ENCODE measurements at places on chromosomes 5 and 9.
A peak's percentile ranks its signal among the peaks of the same experiment; 100 is the strongest.

- DNase-seq = no peak
Observed at GRCh38 chr9:111582888-111583287, 16.6 kb downstream of the PTGR1 start.

DNA sequence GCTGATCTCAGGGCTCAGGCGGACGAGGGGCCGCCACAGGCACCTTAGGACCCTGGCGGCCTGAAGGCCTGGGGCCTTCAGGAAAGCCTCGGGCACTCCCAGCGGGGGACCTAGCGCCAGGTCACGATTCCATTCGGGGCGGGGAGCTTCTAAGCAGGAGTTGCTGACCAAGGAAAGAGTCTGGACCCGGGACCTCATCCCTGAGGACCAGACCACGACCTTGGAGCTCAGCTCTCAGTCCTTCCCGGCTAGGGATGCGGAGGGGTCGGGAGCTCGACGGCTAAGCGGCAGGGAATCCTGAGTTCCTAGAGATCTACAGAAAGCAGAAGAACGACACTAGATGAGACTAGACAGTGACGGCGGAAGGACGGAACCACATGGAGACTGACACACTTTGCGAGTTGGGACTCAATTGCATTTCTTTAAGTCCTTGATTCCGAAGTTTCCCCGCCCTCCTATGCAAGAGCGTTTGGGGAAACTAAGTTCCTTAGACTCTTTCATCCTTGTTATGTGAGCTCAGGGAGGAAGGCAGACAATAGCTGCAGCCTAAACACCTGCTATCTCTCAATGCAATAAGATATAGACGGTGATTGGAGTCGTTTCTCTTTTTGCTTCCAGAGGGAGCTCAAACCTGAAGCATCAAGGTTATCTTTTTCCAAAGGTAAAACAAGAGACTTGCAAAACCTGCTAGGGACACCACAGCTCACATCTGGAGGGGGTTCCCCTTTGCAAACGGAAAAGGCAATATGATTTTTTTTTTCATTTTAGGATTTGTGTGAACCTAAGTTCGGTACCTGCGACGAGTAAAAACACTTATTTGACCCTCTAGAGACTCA, 9.7 kb downstream of the NR2F1-AS1 start:
- DNase-seq = no peak

DNA sequence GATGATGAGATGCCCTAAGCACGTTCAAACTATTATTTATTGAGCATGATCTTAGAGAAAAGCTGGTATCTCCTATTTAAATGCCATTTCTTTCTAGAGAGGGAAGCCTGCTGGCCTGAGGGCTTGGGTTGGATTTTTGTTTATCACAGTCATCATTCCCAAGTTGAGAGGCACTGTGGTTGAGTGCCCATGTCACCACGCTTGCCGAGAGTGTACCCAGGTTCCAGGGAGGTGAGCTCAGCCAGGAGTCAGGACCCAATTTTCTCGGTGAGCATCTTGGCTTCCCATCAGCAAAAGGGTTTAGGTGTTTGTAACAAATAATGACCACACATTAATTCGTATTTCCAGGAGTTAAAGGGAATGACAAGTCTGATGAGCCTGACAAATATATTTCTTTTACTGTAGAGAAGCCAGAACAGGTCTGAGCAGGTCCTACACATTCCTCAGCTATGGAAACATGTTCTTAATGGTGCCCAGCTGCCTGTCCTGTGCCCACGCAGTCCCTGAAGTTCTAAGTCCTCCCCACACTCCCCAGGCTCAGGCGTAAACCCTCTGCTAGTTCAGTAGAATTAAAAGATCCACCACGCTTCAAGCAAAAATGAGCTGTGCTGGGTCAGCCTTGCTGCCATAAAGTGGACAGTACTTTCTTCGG, 258.9 kb upstream of the IRX2 start:
- no peak for DNase-seq

- DNase-seq = no peak
Observed at GRCh38 chr5:67799732-67800234, 415.8 kb upstream of the PIK3R1 start.

DNA sequence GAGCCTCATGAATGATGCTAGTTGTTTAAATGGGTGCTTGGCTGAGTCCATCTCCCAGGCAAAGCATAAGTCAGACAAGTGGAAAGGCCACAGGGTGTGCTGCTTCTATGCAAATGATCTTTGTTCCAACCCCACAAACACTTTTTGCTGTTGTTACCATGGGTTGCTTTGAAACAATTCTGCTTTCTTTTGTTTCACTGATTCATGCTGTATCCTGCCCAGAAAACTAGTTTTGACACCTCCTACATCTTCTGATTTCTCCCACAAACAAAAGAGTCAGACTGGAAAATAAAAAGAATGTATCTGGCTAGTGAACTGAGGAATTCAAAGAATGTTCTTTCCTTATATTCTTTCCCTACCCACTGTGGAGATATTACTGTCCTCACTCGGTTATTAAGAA, 298.6 kb downstream of the DIRAS2 start:
- no peak for DNase-seq

- no peak for DNase-seq
Observed at GRCh38 chr9:33129886-33130881, 37.0 kb downstream of the B4GALT1 start.

DNA sequence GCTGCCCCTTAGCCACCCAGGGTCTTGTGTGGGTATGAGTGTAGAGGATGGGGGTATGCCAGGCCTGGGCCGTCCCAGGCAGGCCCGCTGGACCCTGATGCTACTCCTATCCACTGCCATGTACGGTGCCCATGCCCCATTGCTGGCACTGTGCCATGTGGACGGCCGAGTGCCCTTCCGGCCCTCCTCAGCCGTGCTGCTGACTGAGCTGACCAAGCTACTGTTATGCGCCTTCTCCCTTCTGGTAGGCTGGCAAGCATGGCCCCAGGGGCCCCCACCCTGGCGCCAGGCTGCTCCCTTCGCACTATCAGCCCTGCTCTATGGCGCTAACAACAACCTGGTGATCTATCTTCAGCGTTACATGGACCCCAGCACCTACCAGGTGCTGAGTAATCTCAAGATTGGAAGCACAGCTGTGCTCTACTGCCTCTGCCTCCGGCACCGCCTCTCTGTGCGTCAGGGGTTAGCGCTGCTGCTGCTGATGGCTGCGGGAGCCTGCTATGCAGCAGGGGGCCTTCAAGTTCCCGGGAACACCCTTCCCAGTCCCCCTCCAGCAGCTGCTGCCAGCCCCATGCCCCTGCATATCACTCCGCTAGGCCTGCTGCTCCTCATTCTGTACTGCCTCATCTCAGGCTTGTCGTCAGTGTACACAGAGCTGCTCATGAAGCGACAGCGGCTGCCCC, 2.6 kb downstream of the SLC35A4 start:
- no peak for DNase-seq

DNA sequence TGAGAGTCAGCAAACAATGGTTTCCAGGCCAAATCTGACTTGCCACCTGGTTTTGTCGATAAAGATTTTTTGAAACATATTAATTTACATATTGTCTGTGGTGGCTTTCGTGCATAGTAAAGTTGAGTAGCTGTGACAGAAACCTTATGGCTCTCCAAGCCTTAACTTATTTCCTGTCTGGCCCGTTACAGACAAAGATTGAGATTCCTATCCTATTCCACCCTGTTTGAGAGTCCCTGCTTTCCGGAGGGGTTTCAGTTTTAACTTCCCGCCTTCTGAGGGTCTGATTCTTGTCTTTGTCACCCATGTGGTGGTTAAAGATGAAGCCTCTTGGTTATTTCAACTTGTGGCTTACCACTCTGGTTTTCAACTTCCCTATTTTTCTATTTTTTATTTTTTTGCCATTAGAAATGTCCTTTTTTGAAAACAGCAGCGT, 11.4 kb downstream of the OTULIN start:
- DNase-seq = peak; percentile 47

- no peak for DNase-seq
Observed at GRCh38 chr5:26948921-26949320, 89.5 kb downstream of the CDH9 start.

All from OCI-LY7 (cell line).